Head of caudate nucleus (tissue), 42 donors: ENCODE measurements at places on chromosomes 7 and 10.

DNA sequence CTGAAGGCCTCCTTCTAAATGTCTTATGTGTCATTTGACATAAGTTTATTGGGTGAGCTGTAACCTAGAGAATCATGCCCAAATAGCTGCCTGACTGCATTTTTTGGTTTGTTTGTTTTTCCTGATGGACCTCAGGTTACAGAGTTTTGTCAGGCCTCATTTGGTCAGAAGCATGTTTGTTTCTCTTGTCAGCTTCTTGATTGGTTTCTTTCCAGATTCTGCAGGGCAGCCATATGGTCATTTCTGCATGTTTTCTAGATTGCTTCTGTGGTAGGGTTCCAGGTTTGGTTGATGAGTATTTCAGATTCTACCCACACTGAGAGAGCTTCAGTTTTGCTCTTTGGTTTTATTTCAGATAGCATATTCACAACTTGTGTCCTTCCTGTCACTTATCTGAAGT is 28.0 kb downstream of the GLCCI1 start:
- DNase-seq, result no peak

GRCh38 chr10:13100349-13101294 is 659 bp downstream of the OPTN start:
- DNase-seq, result peak; percentile 36

- no peak for DNase-seq
Observed at GRCh38 chr7:79451580-79451979, 1.9 kb downstream of the MAGI2 start.

DNA sequence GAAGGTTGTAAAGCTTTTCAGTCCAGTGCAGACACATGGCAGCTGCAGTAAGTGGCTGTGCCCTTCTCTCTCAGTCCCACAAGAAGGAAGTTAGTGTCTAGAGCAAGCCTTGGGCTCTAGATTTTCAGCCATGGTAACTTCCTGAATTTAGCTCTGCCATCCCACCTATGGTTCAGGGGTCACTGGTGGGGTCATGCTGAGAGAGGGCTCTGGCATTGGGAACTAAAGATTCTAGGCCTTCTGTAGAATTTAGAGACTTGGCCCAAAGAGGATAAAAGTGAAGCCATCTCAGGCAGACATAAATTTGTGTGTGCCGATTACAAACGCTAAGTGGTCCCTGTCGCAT is 113.5 kb downstream of the COL13A1 start:
- no peak for DNase-seq

DNA sequence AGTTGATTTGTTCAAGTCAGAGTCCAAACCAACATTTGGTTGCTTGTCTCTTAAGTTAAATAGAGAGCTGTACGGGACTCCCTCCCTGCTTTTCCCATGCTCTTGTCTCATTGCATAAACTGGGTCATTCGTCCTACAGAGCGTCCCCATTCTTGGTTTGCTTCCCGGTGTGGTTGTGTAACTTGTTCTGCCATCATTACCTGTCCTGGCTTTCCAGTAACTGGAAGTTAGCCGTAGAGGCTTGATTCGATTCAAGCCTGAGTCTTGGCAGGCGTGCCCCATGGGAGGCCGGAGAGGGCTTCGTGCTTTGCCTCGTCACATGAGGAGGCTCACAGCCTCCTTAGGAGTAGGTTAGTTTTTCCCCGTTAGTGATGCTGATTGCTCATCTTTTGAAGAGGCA is 40.2 kb downstream of the FBH1 start:
- no peak for DNase-seq
